ENCODE measurements at places on chromosomes 6 and 20.

GRCh38 chr20:4545526-4545925 lies 176.2 kb upstream of the PRND start:
- DNase-seq: no peak

DNA sequence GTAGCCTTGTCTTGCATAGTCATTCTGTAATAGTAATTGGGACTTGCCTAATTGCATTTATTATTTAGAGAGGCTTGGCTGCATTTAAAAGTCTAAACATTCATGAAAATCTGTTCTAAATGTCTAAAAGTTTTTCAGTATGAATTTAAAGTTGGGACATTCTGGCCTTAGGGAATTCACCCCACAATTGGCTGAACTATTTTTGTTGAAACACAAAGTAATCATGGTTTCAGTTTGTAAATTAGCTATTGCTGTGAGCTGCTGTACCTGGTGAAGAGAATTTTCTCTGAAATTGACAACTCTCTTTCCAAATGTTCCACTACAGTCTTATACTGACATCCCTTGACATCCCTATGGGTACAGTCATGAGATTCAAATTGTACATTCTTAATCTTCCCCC lies 253.0 kb downstream of the FARS2 start:
- no peak for DNase-seq

GRCh38 chr20:14723614-14724013 lies 386.2 kb upstream of the FLRT3 start:
- no peak for DNase-seq

DNA sequence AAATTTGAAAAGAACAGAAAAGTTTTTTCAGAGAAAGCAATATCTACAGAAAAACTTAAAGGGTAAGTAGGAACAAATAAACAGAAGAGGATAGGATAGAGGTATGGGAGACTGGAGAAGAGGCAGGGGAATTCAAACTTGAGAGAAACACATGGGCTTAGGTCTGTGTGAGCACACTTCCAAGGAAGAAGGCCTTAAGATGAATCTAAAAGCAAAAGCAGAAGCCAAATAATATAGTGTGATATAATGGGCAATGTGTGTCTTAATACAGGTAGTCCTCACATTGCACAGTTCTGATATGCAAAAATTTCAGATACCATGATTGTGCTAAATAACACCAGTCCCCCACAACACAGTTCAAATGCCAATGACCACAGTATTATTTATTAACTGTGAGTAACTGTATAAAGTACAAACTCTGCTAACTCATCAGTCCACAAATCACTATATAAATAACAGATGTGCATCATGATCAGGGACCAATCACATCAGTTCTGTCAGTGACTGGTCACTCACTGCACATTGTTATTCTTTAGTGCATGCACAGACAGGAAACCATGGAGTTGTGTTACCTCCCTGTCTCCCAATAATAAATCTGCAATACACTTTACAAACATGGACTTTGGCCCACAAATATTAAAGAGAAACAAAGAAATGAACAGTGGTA lies 18.6 kb downstream of the SNX14 start:
- no peak for DNase-seq

DNA sequence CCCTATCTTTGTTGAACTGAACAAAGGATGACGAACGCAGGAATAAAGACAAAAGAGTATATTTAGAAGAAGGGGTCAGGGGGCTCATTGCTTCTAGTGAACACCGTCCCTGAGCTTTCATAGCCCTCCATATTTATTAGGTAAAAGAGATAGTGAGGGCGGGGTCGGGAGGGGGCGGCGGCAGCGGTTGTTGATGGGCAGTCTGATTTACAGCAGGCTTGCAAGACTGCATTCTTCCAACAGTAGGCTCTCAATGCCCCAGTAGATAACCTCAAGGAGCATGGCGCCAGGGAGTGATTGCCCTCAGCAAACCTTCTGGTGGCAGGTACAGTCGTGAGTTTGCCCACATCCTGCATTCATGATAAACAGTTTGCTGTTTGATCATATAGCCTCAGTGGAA lies 563.3 kb upstream of the SYNCRIP start:
- DNase-seq: no peak

DNA sequence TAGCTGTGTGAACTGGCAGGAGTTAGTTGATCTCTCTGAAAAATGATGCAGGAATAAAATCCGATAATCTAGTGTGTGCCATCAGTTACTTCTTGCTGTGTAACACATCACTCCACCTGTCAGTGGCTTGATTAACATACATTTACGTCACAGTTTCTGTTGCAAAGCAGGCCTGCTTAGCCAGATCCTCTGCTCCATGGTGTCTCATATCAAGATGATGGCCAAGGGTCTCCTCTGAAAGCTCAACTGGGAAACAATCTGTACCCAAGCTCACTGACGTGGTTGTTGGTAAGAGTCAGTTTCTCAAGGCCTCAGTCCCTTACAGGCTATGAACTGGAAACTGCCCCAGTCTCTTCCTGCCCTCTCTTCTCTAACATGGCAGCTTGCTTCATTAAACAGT lies 51.8 kb downstream of the FOXA2 start:
- no peak for DNase-seq

DNA sequence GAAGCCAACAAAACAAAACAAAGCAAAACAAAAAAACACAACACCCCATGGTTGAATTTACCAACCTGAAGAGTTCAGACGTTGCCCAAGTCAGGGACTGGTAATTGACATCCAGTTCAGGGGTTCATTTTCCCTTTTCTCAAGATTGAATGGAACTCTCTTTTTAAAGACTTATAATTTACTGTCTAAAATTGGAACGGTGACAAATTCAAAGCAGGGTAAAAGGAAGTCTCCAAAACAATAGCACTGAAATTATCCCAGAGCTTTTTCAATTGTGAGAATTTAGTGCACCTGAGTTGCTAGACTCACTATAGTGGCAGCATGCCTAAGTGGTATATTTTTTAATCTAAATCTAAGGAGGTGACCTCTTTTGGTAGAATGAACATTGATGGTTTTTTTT lies 90.9 kb upstream of the PREP start:
- no peak for DNase-seq

DNA sequence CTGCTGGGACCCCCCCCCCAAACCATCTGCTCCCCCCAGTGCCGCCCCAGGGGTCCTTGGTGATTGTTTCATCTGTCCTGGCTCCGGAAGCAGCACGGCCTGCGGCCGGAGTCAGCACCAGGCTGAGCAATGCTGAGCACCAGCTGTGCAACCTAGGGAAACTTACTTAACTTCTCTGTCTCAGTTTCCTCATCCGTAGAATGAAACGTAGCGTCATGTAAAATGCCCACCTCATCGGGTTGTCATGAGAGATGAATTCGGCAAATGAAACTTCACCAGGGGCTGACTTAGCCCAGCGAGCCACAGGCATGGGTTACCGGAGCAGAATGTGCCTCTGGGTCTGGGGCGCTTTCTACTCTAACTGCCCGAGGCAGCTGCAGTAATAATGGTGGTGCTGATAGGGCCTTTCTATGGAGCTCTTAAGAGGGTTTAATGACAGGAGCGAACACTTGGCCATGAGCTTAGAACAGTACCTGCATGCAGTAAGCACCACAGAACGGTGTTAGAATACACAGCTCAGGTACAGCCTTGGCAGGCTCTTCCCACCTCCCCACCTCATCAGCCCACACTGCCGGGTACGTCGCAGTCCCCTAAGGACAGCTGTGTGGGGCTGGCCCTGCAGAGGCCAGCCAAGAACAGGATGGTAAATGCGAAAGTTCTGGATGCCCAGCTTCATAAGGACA lies 1.7 kb downstream of the THBS2 start:
- DNase-seq: no peak

DNA sequence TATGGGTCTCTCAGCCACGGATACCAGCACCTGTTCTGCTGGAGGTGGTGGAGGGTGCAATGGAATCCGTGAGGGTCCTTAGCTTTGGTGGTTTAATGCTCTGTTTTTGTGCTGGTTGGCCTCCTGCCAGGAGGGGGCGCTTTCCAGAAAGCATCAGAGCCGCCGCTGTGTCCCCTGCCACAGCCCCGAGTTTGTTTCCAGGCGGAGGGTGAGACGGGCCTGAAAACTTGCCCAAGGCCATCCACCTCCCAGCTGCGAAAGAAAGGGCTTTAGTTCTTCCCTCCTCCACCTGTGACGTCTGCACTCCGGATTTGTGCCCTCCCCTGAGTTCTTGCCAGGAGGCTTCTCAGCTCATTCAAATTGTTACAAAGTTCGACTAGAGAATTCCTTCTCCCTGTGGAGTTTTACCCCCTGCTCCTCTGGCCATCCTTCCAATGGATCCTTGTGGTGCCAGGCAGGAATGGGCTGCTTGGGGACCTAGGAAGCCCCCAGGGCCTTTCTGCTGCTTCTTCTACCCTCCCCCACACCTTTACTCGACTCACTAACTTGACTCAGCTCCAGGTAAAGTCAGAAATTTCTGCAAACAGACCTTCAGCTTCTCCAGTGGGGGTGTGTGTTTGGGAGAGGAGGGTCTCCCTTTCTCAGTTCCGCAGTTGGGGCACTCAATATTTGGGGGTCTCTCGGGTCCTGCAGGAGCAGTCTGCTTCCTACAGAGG lies 873.7 kb downstream of the KIF16B start:
- DNase-seq: no peak

GRCh38 chr20:43388268-43389002 lies 69.3 kb upstream of the SRSF6 start:
- DNase-seq: no peak

GRCh38 chr6:149077208-149077607 lies 240.3 kb upstream of the TAB2 start:
- no peak for DNase-seq

DNA sequence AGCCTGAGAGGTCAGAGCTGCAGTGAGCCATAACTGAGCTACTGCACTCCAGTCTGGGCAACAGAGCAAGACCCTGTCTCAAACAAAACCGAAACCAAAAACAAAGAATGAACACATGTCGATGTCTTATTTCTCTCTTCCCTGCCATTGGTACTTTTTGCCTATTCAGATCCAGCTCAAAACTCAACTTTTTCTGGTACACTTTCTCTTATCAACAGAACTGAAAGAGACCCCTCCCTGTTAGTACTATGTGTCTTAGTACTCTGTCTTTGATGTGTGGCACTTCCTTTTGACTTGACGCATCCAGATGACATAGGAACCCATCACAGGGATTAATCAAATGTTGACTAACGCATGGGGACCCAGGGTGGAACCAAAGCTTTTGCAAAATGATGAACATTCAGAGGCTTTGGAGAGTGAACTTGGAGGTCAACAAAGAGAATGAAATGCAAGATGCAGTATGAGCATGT lies 44.8 kb downstream of the AKAP12 start:
- DNase-seq: no peak

DNA sequence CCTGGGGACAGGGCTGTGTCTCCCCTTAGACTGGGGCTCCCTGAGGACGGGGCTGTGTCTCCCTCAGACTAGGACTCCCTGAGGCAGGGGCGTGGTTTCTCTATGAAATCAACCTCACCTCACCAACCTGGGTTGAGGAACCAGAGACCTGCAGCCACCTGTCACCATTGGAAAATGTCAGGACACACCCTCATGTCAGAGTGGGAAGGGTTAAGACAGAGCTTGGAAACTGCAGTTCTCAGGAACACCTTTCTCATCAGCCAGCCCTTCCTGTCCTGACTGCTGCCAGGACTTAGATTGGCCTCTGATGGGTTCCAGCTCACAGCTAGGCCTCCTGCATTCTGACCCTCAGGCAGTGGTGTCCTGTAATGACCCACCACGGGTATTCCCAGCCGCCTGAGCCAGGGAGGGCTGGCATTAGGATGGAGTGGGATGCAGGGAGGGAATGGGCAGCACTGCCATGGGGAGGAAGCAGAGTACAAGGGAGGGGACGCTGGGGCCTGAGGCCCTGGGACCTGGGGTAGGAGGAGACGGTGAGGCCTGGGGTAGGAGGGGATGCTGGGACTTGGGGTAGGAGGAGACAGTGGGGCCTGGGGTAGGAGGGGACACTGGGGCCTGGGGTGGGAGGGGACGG lies 76.3 kb downstream of the MRPL14 start:
- DNase-seq: no peak

- no peak for DNase-seq
These were observed 11.3 kb upstream of the TFAP2A start for GRCh38 chr6:10425975-10426780.

DNA sequence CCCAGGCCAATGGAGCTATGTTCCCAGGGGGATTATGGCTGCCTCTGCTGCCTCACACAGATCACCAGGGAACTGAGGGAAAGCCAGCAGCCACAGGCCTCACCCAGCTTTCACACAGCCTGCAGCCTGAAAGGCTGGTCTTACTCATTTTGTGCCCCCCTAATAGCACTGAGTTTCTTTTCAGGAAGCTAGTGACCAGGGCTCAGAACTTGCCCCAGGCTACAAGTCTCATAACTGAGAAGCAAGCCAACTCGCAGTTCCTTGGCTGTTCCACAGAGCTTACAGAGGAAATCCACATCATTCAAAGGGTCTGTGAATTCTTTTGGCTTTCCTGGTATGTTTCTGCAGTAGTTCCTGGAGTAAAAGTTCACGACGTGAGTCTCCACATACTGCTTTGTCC lies 524.8 kb upstream of the GJE1 start:
- DNase-seq: no peak

- peak; percentile 86 for DNase-seq
These were observed 546 bp upstream of the KLHL32 start for GRCh38 chr6:96923871-96924493.

DNA sequence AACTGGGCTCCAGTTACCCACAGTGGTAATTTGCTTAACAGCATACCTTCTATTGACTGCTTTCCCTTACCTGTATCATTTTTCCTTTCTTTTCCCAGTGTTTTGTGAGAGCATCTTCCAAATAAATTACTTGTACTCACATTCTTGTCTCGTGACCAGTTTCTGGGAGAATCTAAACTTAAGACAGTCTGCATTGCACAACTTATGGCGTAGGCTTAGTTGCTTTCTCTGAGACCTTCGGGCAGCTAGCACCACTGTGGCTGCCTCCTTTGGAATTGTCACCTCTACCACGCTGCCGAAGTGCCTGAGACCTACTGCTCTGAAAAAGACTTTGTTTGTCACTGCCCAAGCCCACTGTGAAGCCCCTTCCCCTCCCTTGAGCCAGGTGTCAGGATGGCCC lies 188.1 kb upstream of the BMP2 start:
- DNase-seq: no peak

DNA sequence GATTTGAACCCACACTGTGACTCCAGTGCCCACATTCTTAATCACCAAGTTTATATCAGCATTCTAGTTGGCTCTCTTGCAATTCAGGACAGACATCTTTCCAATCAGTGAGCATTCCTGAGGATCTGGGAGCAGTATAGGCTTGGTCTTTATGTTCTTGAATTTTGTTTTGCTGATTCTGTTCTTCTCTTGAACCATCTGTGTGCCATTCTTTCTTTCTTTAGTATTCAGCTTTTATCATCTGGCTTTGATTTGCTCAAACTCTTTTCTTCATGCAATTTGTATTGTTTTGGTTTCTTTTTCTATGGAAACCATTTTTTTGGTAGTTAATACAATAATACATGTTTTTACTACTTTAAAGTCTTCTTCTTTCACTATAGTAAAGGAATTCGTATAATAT lies 162.4 kb downstream of the CD109 start:
- DNase-seq: no peak

GRCh38 chr6:89250239-89250638 lies 33.1 kb upstream of the GABRR1 start:
- no peak for DNase-seq

DNA sequence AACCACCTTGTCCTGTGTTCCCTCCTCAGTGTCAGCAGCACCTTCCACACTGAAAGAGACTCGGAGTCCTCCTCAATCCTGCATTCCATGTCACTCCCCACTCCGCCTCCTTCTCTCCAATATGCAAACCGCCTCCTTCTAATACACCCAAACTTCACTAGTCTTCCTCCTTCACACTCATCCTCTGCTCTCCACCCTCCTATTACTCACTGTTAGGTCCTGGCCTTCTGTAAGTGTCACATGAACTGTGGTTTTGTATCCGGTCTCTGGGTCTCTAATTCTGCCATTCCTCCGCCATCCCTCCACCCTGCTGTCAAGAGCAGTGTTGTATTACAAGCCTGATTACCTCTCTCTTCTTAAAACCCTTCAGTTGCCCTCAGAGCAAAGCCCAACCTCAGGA lies 200.5 kb upstream of the CDYL start:
- no peak for DNase-seq
